ENCODE measurements at places on chromosomes 16 and 17.

DNA sequence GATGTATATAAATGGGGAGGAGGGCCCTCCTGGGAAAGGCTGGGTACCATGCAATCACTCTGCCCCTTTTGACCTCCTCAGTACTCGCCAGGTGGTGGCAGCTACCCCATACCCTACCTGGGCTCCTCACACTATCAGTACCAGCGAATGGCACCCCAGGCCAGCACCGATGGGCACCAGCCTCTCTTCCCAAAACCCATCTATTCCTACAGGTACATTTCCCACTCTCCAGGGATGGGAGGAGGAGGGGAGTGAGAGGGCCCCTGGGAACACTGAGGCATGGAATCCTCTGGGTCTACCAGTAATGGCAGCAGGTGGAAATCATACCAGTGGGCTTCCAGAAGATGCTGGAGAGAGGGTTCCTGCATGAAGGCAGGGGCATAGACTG, 22.9 kb downstream of the FOXN1 start:
- no peak for DNase-seq

DNA sequence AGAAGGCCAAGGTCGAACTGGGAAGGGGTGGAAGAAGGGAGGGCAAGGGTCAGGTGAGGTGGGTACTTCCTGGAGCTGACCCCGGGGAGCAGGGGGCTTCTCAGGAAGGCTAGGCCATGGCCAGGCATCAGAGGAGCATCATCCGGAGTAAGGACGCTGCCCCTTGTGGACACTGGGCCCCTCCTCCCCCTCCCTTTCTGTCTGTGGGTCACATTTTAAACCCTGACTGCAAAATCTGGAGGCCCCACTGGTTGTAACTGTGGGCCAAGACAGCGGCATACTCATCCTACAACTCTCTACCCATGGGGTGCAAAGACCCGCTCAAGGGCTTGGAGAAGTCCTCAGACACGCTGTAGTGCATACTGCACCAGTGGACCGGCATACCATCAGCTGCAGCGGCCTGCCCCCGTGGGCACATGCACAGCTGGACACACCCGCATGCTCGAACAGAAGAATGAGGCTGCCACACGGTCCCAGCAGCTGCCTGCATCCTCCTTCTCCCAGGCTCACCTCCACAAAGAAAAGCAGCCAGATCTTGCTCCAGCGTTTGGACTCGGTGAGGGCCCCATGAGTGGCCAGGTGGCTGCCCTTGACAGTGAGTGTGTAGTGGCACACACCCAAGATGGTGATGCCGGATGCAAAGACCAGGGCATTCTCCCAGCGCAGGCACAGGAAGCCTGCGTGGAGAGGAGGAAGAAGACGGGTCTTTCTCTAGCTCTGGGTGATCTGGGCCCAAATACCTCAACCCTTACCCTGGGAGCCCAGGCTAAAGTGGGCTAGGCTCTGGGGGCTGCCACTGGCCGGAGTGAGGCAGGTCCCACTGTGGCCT, 1.2 kb downstream of the FADS6 start:
- DNase-seq = no peak

GRCh38 chr17:33056399-33057146, 64.9 kb downstream of the SPACA3 start:
- no peak for DNase-seq

GRCh38 chr16:21584817-21585216, 14.6 kb upstream of the METTL9 start:
- DNase-seq = no peak

DNA sequence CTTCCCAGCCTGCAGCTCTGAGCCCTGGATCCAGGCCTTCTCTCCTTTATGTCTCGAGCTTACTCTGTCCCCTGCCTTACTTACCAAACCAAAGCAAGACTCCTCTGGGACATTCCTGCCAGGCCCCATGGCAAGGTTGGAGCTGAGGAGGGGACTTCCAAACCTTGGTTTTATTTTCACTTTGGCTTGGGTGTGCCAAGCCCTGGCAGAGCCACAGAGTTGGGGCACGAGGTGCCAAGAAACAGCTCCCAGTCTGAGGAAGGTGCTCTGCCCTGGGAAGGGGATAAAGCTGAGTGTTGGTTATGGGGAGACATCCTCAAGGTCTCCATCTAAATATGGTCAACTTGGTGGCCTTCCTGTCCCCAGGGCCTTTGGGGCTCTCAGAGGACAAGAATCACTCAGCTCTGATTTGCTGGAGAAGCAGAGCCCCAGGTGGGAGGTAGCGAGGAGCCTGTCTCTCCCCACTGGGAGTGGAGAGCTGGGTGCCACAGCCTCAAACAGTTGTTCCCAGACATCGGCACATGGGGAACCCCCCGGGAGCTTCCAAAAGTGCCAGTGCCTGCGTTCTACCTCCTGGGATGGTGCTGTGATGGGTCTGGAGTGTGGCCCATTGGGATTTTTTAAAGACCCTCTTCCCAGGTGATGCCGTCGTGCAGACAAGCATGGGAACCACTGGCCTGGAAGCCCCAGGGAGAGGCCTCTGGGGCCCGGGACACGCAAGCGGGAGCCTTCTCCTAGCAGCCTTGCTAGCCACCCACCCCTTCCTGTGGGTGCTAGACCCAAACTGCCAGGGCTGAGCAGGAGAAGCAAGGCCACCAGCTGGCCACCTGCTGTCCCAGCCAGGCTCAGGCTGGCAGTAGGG, 10.3 kb downstream of the NLRC5 start:
- DNase-seq = peak; percentile 43

- no peak for DNase-seq
Measured at GRCh38 chr17:11458279-11458678, 140.0 kb upstream of the DNAH9 start.

GRCh38 chr16:46830417-46830901, 521 bp downstream of the C16orf87 start:
- DNase-seq = peak; percentile 36

DNA sequence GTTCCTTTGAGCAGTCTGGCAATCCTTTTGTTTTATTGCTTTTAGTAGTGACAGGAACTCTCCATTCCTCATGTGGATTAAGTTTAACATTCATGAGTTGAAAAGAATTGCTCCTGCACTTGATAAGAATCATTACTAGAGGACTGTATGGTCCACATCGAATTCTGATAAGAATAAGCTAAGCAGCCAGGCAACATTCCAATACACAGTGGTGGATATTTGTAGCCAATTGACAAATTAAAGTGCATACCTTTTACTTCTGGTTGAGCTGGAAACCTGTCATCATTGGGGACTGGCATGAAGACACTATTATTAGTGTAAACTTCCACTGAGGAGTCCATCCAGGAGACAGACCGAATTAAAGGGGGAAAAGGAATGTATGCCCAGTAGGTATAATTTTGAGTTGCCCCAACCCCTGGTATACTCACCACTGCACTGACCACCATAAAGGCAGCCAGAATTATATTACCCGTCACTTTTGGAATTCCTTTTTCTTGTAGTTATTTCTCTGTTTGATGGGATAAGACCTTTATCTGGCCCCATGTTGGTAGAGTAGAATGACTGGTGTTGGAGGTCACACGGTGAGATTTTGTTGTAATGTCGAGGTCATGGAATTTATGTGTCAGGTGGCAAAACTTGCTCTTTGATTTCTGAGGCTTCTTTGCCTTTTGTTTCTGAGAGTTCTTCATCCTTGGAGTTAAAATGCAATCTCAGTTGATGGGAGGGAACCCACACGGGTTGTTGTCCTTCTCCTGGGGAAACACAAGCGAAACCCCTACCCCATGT, 72.1 kb upstream of the ARL4D start:
- DNase-seq = no peak

- DNase-seq = no peak
Measured at GRCh38 chr16:72657164-72657563, 390.8 kb downstream of the ZFHX3 start.

GRCh38 chr17:19752216-19753050, 4.3 kb upstream of the ALDH3A1 start:
- no peak for DNase-seq

GRCh38 chr16:85114909-85115567, 2.8 kb upstream of the CIBAR2 start:
- peak; percentile 52 for DNase-seq

- DNase-seq = no peak
Measured at GRCh38 chr16:57863434-57864160, 61.3 kb upstream of the KIFC3 start.

DNA sequence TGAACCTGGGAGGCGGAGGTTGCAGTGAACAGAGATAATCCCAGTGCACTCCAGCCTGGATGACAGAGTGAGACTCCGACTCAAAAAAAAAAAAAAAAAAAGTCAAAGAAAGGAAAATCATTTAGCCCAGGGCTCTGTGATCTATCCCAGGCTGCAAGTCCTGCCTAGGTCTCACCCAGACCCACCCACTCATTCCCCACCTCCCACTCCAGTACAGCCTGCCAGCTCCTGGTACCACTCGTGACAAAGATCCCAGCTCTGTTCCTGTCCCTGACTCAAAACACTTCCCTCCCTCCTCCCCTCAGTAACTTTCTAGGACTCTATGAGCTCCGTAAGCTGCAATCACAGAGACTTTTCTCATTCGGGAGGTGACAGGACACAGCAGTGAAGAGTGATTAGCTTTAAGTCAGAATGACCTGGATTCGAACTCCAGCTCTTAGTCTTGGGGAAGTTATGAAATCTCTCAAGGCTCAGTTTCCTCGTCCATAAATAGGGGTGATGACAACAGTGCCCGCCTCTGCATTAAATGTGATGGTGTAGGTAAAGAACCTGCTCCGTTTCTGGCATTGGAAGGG, 28.0 kb upstream of the MRPS23 start:
- no peak for DNase-seq

GRCh38 chr16:80175011-80175410, 365.8 kb upstream of the DYNLRB2 start:
- no peak for DNase-seq

DNA sequence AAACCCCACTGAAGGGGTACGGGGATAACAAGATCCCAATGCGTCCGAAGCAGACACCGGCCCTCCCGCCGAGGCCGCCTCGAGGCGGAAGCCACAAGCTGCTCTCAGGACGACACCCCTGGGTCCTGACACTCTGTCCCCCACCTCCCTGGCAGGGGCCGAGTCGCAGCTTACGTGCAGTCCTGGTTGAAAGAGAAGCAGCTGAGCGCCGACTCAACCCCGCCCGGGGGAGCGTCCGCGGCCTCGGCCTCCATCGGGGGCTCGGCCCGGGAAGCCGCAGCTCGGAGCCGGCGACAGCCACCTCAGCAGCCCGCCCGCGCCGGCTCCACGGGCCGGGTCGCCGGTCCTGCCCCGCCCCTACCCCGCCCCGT, at the start of gene WIPI1:
Gene WIPI1, minus strand, starts transcription at position 329 of the 371 bp plus-strand sequence. Its CDS starts 75 bp downstream, at position 254.
- no peak for DNase-seq

DNA sequence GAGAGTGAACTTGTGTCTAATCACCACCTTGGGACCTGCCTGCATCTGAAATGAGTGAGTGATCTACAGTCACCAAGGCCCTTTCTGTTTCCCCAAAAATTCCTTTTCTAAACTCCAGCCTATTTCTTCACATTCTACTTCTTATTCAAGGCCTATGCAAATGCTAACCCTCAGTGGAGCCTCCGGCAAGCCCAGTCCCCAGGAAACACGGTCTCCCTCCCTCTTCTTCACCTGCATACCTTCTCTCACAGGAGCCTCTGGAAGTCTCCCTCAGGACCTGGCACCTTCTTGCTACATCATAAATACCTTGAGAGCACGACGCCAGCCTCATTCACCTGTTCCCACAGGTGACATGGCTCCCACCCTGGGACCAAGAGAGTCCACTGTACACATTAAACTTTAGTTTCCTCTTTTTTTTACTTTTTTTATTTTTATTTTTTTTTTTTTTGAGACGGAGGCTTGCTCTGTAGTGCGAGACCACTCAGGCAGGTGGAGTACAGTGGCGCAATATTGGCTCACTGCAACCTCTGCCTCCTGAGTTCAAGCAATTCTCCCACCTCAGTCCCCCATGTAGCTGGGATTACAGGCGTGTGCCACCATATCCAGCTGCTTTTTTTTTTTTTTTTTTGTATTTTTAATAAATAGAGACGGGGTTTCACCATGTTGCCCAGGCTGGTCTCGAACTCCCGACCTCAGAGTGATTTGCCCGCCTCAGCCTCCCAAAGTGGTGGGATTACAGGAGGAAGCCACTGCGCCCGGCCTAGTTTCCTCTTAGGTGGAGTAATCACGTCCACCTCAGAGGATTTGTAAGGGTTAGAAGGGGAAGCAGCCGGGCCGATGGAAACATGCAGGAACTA, 97.3 kb downstream of the ANKRD11 start:
- no peak for DNase-seq

DNA sequence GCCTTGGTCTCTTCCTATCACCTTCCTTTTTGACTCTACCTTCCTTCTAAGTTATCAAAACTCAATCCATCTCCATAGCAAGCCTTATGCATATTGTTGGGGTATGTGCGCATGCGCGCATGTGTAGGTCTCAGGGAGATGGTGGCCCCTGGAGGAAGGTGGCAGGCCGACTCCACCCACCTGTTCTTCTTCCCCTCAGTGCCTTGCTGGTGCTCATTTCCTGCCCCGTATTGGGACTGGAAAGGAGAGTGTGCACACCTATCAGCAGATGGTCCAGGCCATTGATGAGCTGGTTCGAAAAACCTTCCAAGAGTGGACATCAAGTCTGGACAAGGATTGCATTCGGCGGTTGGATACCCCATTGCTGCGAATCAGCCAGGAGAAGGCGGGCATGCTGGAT, 25.2 kb downstream of the DNAH2 start:
- no peak for DNase-seq

DNA sequence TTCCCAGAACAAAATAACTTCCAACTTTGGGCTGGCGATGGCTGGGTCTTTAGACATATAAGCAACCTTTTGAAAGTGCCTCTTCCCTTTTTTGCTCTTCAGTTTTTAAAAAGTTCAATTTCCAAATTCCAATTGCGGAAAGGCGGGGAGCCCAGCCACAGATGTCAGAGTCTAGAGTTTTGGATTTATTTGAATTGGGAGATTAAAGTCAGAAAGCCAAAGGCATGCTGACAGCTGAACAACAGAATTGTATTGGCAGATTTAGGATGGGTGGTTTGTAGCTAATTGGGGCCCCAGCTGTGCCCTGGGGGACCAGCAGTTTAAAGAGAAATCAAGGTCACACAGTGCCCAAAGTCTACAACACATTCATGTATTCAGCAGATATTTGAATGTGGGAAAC, 10.5 kb downstream of the YPEL2 start:
- no peak for DNase-seq

DNA sequence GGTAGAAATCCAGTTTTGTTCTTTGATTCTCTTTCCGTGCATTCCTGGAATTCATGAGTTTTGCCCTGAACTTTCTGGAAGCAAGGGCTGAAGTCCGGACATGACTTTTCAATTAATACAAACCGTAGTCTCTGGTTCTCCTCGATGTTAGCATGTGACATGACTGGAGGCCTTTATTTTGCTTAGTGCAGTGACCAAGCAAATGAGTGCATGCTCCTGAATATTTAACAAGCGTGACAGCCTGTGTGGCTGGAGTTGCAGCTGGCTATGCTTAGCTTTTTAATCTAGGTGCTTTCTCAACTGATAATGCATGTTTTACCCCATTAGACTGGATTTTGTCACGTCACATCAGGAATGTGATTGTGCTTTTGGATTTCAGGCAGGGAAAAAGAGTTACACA, 302.1 kb downstream of the MAP2K6 start:
- no peak for DNase-seq
